ENCODE measurements at places on chromosomes 4 and X.

DNA sequence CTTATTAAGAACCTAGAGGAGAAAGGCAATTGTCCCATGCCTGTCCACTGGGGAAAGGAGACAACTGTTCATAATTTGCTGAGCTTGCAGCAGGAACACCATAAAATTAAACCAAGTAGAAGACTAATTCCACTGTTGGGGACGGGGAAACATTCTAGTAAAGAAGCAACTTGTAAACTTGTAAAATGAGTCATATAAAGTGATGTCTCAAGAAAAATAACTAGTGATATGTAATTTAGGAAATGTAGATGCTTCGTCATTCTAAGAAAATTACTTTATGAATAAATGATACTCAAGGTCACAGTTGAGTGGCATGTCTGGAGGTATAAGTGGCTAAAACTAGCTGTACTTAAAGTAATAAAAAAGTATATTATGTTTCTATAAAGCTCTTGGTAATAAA, 121.2 kb upstream of the MID1 start:
- DNase-seq: no peak

GRCh38 chrX:42079968-42080367, 156.6 kb upstream of the CASK start:
- DNase-seq: no peak

DNA sequence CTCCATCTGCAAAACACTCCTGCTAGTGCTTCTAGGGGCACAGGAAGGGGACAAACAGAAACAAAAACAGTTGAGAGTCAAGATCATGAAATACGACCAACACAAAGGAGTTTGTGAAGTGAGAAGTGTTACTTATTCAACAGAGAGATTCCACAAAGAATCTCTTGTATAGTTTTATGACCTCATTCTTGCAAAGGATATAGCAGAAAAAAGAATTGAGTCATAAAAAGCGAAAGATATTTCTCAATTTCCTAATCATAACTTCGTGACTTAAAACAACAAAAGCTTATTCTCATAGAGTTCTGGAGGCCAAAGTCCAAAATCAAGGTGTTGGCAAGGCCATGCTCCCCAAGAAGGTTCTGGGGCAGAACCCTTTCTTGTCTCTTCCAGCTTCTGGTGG, 40.7 kb downstream of the TIGD4 start:
- DNase-seq: no peak

GRCh38 chr4:77734928-77735327, 84.2 kb downstream of the CNOT6L start:
- DNase-seq: no peak

DNA sequence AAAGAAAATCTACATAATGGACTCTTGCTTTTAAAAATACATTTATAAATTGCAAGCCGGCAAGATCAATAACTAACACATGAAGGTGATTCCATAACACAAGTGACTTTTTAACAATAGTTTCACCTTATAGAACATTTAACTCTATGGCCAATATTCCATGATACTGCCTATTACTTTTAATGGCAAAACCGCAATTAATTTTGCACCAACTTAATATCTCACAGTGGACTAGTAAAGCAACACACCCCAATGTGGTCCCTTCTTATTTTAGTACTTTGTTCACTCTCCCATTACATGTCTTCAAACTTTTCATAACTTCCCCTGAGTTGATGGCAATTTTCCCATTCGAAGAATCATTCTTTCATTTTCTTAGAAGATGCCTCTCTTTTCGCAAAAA, 351.6 kb upstream of the F9 start:
- no peak for DNase-seq

DNA sequence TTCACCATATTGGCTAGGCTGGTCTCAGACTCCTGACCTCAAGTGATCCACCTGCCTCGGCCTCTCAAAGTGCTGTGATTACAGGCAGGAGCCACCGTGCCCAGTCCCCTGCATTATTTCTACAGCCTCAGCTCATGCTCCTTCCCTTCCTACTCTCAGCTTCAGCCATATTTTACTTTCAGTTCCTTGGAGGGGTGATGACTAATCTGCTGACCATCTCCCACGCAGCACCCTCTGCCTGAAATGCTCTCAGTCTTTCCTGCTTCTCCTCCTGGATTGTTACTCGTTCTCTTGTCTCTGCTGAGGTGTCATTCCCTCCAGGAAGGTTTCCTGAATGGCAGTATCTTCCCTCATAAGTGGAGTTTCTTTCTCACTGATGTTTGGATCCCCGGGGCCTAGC, 63.3 kb downstream of the MOSPD2 start:
- no peak for DNase-seq

GRCh38 chr4:3340038-3340699, 47.3 kb downstream of the RGS12 start:
- no peak for DNase-seq

DNA sequence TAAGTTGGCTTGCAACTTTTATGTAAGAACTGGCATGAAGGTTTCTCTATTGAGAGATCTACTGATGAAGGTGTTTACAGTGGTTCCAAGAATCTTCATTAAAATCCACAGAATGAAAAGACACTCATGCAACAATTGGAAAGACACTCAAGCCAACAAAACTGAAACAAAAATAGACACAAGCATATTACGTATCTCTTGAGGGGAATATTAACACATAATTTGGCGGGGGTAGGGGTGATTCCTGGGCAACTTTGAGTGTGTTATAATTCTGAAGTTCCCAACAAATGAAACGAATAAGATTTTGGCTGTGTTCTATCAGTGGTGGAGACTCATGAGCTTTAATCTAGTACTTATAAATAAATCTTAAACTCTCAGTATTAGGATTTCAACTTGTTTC, 75.1 kb downstream of the SPATA18 start:
- no peak for DNase-seq

- DNase-seq: no peak
Observed at GRCh38 chr4:17491196-17491595, 20.7 kb downstream of the QDPR start.

DNA sequence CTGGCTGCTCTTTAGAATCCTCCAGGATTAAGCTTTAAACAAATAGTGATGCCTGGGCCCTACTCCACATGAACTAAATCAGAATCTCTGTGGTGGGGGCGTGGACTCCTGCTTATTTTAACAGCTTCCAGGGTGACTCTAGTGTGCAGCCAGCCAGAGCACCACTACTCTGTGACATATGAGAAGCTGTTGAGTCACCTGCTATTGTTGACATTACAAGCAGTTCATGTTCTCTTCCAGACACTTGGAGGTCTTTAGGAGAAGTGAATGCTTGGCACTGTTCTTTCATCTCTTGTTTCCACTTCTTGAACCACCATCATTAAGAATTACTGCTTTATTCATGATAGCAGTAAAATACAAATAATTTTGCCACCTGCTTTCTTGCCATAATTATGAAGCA, 426 bp upstream of the C4orf51 start:
- peak; percentile 77 for DNase-seq

DNA sequence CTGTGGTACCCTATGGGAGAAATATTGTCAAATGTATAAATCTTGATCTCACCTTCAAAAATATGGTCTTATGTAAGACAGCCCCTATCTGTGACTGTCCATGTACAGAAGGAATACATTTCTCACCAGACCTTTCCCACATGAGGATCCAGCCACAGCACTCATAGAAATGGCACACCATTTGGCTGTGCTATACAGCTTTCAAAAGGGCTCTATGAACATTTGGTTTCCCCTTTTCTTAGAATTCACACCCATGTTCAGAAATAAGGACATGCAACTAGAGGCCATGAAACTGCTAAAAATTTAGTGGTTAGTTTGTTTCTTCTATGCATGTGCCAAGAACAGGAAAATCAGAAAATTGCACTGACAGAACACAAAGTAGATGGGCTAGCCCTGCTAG, 62.7 kb downstream of the ANTXR2 start:
- DNase-seq: no peak

GRCh38 chr4:24809815-24810405, 14.5 kb downstream of the SOD3 start:
- DNase-seq: no peak

- DNase-seq: peak; percentile 3
Observed at GRCh38 chr4:123398066-123398852, 1.7 kb downstream of the SPRY1 start.

GRCh38 chr4:19520939-19521520, 730.7 kb upstream of the SLIT2 start:
- DNase-seq: peak; percentile 79

DNA sequence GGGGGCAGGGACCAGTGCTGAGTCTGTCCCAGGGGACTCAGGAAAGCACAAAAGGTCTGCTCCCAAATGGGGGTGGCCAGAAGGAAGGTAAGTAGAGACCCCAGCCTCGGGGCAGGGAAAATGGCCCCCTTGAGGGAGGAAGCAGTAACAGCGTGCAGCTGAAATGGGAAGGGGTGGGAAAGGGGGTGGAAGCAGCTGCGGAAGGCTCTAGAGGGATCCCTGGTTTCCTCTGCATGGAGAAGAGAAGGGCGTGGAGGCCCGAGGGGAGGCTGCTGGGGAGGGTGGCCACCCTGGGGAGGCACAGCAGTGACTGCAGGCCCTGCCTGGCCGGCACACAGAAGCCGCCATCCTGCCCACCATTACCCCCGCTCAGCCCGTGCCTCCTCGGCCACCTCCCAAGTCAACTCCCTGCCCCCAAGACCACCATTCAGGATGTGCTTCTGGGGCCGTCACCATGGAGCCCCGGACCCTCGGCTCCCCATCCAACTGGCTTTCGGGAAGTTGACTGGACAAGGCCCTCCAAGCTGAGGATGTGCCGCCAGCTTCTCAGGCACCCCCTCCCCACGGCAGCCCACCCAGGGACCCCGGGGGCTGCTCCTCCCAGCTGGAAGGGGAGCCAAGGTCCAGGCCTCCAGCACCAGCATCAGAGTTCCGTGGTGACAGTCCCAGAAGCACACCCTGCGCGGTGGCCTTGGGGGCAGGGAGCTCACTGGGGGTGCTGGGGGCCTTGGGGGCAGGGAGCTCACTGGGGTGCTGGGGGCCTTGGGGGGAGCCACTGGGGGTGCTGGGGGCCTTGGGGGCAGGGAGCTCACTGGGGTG, 23.6 kb downstream of the CFAP99 start:
- DNase-seq: no peak

DNA sequence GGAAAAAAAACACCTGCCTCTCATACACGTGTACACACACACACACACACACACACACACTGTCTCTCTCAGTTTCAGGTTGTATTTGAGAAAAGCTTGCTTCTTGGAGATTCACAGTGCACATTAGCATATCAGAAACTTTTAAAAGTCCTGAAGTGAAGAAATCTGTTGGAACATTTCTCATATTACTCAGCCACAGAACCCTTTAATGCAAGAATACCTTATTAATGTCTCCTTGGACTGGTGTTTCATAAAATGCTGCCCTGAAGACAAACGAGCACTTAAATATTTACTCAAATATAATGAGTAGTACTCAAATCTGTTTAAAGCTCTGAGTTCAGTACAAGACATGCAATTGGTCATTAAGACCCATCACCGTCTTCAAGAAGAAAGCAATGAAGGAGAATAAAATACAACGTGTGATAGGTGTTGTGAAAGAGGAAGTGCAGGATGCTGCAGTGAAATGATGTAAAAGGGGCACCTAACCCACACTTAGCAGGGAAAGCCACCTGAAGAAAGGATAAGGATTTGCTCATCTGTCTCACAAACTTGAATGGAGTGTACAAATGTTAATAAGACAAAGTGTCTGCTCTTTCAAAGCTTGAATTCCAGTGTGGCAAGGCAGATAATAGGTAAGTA, 57.0 kb downstream of the DCLK2 start:
- DNase-seq: no peak
